Frontal cortex (tissue), 4 donors: ENCODE measurements at places on chromosomes 5 and 9.
A peak's percentile ranks its signal among the peaks of the same experiment; 100 is the strongest.

DNA sequence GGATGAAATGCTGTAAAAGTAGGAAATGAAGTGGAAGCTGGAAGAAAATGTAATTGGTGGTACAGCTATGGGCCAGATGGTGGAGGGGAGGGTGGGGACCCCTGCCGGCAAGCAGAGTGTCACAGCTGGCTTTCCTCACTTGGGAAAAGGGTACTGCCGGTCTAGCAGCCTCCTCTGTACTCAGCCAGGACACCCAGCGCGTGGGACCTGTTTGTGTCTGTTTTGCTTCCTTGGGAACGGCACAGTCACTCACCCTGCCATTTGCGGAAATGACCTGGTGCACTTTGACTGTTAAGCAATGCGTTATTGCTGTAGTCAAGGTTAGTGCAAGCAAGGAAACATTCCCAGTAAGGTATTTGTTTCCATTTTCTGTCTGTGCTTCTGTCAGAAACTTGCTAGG is 10.1 kb downstream of the TMEM252 start:
- DNase-seq: no peak

DNA sequence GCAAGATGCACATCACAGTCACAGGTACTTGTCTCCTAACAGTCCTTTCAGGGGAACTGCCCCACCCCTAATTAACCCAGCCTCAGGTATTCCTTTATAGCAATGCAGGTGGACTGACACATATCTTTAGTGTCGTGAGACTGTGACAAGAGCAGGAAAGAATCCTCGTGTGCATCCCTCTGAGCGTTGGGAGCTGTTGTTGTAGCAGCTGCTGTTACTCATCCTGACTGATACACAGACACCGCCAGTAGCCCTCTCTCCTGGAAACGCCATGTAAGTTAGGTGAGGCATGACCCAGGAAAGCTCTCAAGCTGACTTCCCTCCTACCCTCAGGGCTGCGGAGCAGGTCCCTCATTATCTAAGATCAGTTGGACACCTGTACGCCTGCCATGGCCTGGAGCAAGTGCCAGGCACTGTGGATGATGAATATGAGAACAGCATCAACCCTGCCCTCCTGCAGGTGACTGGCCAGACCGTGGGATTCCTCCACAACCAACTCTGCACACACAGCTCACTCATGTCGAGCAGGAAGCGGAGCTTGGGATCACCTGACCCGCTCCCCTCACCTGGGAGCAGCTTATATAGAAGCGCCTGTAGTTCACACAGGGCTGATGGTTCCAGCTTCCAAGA is 10.2 kb upstream of the LCN15 start:
- DNase-seq: no peak

DNA sequence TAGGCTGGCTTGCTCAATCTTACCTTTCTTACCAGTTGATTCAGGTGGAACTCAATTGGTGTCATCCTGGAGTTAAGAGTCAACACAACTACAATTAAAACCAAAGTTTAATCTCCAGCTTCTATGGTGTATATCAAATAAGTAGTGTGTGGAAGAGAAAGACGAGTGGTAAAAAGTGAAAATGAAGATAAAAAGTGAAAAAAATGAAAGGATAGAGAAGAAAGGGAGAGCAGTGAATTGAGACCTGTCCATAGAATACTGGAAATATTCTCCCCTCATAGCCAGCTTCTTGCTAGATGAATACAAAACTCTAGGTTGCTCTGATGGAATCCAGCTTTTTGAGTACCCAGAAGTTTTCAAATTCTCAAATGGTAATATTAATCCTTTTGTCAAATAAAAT is 76.4 kb downstream of the MEGF10 start:
- DNase-seq: no peak

GRCh38 chr5:51373880-51374523 is 9.2 kb upstream of the ISL1 start:
- DNase-seq: no peak

- DNase-seq: no peak
Observed at GRCh38 chr5:113201715-113202114, 225.1 kb downstream of the DCP2 start.

DNA sequence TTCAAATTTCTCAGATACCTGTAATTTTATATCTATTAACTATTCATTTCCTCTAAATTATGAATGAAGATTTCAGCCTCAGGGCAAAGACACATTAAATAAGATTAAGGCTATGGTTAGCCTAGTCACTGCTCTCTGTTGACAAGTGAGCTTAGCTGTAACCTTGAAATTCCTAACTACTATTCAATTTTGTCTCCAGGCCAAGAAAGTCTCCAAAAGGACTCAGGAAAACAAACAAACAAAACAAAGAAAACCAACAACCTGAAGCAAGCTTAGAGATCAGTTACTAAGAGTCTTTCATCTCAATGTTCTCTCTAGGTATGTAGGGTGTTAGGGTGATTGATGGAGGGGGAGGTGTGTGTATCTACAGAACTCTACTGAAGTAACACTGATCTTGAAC is 9.6 kb upstream of the CTNNAL1 start:
- DNase-seq: no peak

GRCh38 chr9:129609486-129610212 is 11.3 kb downstream of the C9orf50 start:
- DNase-seq: peak; percentile 67

DNA sequence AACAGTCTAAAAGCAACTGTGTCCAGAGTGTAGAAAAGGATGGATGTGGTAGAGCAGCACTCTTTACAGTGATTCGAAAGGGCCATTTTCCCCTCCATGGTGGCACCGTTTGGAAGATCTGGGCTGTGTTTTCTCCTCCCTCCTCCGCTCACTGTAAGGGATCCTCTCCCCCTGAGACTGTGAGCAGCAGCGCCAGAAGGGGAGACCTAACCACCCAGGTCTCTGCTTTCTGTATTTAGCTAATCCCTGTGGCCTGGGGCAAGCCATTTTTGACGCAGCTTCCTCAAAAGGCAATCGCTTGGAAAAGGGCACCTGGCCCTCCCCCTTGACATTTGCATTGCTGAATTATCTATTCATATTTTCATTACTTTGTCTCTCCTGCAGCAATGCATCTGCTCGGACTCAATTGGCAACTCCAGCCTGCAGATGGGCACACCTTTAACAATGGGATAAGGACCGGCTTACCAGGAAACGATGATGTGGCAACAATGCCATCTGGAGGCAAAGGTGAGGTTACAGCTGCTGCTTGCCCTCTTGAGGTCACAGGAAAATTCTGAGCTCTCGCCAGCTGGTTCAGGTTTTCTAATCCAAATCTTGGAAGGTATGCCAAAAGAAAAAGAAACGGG is 244.3 kb upstream of the WWC1 start:
- peak; percentile 20 for DNase-seq

GRCh38 chr9:129458663-129459546 is 162.0 kb downstream of the C9orf50 start:
- no peak for DNase-seq

DNA sequence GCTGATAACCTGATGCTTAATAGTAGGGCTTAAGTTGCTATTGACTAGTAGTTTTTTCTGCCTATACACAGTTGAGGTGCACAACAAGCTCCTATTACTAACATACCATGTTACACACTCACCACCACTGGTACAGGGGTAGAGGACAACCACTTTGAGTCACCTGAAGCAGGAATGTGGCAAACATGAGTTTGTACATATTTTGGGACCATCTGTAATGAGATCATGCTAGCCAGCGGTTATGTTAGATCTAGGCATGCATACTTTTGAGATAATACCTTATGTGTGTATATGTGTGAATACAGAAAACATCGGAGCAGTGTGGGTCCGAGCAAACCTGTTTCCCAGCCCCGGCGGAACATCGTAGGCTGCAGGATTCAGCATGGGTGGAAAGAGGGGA is 72.8 kb upstream of the NXNL2 start:
- no peak for DNase-seq

GRCh38 chr9:117719161-117719920 is 15.1 kb downstream of the TLR4 start:
- no peak for DNase-seq

- no peak for DNase-seq
Observed at GRCh38 chr5:169450464-169450863, 133.1 kb upstream of the SPDL1 start.

GRCh38 chr5:11377896-11378295 is 526.4 kb downstream of the CTNND2 start:
- no peak for DNase-seq

DNA sequence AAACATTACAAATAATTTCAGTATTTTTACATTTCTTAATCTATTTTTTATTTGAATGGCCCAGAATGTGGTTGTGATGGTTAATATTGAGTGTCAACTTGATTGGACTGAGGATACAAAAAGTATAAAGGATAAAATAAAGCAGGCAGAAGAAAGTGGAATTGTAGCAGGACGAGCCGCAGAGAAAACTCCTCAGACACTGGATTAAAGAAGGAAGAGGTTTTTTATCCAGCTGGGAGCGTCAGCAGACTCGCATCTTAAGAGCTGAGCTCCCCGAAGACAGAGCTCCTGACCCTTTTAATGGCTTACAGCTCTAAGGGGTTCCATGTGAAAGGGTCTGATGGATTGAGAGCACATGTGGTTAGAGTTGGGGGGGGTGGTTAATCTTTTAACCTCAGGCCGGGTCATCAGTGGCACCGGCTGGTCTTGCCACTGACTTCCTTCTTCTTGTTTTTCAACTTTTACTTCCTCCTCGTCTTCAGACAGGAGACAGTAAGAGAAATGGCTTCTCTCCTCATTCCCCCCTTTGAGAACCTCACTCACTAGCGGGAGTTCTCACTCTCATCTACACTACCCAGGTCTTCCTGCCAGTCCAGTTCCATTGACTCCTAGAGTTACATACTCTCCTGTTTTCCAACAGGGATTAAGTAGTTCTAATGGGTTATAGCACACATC is 80.0 kb downstream of the TMEM161B start:
- no peak for DNase-seq

GRCh38 chr9:38119560-38120236 is 50.7 kb upstream of the SHB start:
- DNase-seq: no peak

GRCh38 chr5:40384782-40385390 is 294.8 kb upstream of the PTGER4 start:
- no peak for DNase-seq

GRCh38 chr5:167304834-167305469 is 986.5 kb upstream of the WWC1 start:
- no peak for DNase-seq

DNA sequence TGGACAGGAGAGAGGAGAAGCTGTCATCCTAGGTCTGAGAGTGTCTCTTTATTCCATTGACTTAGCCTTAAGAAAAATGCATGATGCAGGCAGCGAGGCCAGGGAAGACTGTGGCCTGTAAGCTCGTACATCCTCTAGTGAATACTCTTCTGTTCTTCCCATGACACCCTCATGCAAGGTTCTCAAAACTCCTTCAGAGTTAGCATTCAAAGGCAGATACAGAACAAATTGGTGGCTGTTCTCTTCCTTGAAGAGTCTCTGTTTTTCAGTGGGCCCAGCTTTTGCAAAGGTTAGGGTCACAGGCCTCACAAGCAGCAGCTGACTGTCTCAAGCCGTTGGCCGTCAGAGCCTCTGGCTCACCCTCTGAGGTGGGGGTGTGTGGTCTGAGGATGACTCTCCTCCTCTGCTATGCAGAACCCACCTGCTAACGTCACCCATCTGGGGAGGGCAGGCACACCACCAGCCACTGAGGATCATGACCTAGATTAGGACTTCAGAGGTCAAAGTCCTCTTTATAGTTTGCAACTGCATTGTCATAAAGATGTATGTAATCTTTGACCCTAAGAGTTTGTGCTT is 15.1 kb downstream of the ADCY2 start:
- DNase-seq: no peak

DNA sequence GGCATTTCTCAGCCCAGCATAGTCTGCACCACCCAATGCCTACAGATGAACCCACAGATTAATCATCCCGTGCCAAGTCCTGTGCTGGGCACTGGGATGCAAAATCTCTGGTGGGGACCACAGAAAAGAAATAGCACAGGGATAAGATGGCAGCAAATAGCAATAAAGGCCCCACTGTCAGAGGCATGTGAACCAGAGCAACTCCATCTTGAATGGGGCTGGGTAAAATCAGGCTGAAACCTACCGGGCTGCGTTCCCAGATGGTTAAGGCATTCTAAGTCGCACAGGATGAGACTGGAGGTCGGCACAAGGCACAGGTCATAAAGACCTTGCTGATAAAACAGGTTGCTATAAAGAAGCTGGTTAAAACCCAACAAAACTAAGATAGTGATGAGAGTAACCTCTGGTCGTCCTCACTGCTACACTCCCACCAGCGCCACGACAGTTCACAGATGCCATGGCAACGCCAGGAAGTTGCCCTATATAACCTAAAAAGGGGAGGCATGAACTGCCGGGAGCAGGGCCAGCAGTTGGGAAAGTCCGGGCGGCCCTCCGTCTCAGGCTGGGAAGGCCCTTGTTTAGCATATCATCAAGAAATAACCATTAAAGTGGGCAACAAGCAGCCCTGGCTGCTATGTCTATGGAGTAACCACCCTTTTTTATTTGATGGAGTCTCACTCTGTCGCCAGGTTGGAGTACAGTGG is 65.2 kb downstream of the C9orf50 start:
- no peak for DNase-seq

- DNase-seq: no peak
Observed at GRCh38 chr5:82106207-82106606, 134.4 kb downstream of the ATG10 start.

DNA sequence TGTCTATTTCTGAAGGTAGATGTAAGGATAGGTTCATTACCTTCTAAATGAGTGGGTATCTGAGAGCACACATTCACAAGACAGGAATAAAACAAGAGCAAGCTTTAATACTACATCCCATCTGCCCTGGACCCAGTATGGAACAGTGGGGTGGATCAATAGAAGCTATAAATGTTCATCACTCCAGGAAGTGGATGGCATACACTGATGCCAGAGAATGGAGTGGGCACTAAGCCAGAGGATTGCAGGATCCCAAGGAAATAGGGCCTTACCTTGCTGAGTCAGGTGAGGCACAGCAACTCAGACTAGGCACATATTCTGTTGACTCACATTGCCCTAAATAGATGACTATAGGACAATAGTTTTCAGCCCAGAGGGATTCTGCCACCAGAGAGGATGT is 21.3 kb upstream of the COX7C start:
- no peak for DNase-seq

GRCh38 chr5:150538007-150538917 is 30.3 kb downstream of the NDST1 start:
- DNase-seq: no peak

GRCh38 chr5:2529371-2530092 is 221.9 kb downstream of the IRX2 start:
- no peak for DNase-seq
